ENCODE measurements at places on chromosomes 3 and 15.

DNA sequence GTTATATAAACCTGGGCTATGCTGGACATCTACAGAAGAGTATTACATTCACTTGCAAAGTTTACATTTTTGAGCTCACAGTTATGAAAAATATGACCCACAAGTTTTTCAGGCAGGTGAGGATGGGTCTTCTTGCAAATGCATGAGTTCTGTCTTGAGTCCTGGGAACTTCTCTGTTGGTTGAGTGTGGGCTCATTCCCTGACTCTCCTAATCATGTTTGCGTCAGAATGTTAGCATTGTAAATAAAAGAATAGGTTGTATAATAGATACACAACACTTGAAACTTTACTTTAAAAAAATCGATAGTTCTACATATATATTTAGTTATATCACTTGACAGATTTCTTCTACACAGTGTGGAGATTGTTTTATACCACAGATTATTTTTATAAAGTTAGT is 7.2 kb upstream of the EXOG start:
- no peak for DNase-seq

- DNase-seq = peak; percentile 12
Measured at GRCh38 chr15:42994546-42994945, 74.0 kb upstream of the TTBK2 start.

DNA sequence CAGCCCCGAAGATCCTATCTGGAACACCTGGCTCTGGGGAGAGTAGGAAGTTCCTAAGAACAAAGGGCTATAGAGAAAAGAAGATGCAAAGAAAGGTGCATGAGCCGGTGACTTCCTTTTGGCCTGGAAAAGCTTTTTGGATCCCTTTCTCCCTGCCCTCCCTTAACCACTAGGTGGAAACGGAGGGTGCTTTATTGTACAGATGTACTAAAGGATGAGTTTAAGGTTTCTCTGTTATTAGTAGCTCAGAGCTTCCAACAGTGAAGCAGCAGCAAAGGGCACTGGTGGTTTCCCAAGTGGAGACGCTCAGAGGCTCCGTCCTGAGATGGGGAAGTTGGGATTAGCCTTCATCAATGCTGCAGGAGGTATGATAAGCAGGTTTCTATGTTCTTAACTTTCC is 5.9 kb upstream of the ADGRG7 start:
- DNase-seq = peak; percentile 25

DNA sequence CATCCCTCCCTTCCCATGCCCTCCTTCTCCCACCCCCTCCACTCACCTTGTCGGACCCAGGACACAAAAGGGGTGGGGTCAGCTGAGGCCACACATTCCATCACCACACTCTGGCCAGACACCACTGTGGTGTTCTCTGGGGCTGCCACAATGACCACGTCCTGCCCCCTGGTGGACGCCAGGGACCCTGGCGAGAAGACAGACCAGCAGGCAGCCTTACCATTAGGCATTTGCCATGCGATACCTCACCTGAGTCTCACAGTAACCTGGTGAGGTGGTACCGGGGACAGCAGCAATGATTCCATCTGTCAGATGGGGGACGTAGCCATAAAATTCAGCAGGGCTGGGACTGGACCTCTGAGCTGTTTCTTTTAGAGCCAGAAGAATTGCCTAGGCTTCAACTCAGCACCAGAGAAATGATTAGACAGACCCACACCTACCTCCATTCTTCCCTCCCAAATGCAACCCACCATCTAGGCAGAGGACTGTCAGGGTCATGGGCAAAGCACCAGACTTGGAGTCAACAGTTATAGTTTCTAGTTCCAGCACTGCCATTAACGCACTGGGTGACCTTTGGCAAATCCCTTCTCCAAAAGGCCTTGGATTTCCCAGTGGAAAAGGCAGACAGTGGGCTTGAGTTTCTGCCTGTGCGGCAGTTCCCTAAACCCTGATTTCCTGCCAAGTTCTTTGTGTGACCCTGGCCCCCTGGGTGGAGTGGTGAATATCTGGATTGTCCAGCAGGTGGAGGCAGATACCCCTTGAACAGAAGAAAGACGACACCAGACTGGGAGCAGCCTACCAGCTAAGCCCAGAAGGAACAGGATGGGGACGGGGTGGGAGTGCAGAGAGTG is 21.8 kb downstream of the IGDCC4 start:
- DNase-seq = peak; percentile 95

DNA sequence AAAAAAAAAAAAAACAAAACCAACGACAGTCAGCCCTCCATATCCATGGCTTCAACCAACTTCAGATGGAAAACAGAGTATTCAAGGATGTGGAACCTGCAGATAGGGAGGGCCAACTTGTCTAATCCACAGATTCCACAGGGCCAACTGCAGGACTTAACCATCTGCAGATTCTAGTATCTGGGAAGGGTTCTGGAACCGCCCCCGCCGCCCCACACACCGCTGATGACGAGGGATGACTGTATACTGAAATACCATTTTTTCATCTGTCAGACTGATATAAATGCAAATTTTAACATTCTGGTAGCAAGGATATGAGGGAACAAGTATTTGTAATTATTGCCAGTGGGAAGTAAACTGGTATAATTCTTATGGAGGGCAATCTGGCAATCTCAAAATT is 29.5 kb downstream of the ADPGK start:
- no peak for DNase-seq

- DNase-seq = peak; percentile 49
Measured at GRCh38 chr3:52299879-52300611, 12.4 kb downstream of the GLYCTK start.

DNA sequence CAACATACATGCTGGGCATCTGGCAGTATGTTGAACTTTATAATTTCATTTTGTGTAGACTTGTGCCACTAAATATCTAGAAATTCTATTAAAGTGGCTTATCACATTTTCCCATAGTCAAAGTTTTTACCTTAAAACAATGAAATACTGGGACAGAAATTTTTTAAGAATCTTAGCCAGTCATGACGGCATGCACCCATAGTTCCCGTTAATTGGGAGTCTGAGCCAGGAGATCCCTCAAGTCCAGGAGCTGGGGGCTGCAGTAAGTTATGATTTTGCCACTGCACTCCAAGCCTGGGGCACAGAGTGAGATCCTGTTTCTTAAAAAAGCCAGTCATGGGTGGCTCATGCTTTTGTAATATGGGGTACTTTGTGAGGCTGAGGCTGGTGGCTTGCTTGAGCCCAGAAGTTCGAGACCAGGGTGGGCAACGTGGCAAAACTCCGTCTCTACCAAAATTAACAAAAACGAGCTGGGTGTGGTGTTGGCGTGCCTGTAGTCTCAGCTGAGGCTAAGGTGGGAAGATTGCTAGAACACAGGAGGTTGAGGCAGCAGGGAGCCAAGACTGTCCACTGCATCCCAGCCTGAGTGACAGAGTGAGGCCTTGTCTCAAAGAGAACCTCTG is 3.1 kb downstream of the RPSA start:
- DNase-seq = no peak

DNA sequence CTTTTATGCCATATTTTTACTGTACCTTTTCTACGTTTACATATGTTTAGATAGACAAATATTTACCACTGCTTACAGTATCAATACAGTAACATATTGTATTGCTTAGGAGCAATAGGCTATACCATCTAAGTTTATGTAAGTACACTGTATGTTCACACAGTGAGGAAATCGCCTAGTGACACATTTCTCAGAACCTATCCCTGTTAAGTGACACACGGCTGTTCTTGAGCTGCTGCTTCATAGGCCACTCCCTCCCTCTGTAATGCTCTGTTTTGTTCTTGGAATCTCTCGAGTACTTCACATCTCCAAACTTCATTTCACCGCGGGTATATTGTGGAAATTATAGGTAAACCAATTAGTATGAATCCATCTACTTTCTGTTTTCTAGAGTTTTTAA is 13.4 kb upstream of the SELENOT start:
- no peak for DNase-seq

- no peak for DNase-seq
Measured at GRCh38 chr3:30439451-30440053, 166.8 kb upstream of the TGFBR2 start.

GRCh38 chr3:142007710-142008399 is 131.4 kb downstream of the ATP1B3 start:
- DNase-seq = no peak

GRCh38 chr3:165852191-165852590 is 15.0 kb upstream of the BCHE start:
- DNase-seq = no peak

Measured in AG20443 (cell line).